ENCODE measurements at places on chromosomes 2 and 18. TPM values are rescaled to one million over a fixed set of nuclear protein-coding genes. Genes with fewer than 3 reads are reported as not detected.

Gene IL1RL1
- total RNA-seq = not detected

Gene RIT2
- 1.3 TPM for total RNA-seq

Gene DUSP2
- total RNA-seq = 13.5 TPM

Gene TDRD15
- total RNA-seq = not detected

Gene PRKAG3
- not detected for total RNA-seq

Gene STPG4
- total RNA-seq = 0.13 TPM

Gene SERPINB11
- total RNA-seq = not detected

Gene SNED1
- 1.8 TPM for total RNA-seq

Gene MARCO
- total RNA-seq = not detected

Gene CAVIN2
- total RNA-seq = not detected

Gene BCL2
- 1.3 TPM for total RNA-seq

Gene UGT1A4
- total RNA-seq = not detected

Gene ITPRIPL1
- total RNA-seq = 16.3 TPM

Gene TRIB2
- total RNA-seq = 36.2 TPM

Gene ABHD1
- total RNA-seq = 0.31 TPM

Gene COL6A3
- total RNA-seq = 0.66 TPM

Gene PIKFYVE
- total RNA-seq = 27.2 TPM

Gene MAP2
- total RNA-seq = 0.87 TPM

Gene CRYGC
- total RNA-seq = not detected

Gene CXCR2
- 0.83 TPM for total RNA-seq

Gene SRD5A2
- total RNA-seq = not detected

Gene SETBP1
- total RNA-seq = 4.8 TPM

Gene RGPD4
- total RNA-seq = 0.07 TPM

Gene AQP12B
- total RNA-seq = not detected

Gene PAX8
- not detected for total RNA-seq

Gene ALPG
- 1.4 TPM for total RNA-seq

Gene PARD3B
- total RNA-seq = 4.3 TPM

Gene C2orf74
- total RNA-seq = 8.0 TPM

Gene ADAM23
- total RNA-seq = 24.2 TPM

Gene UGT1A6
- not detected for total RNA-seq

Gene LYPD6B
- total RNA-seq = 2.0 TPM

Gene ASB18
- not detected for total RNA-seq

Gene LIMS3
- 0.46 TPM for total RNA-seq

Gene CFAP221
- 0.46 TPM for total RNA-seq

Gene OXER1
- 1.6 TPM for total RNA-seq

Gene CNRIP1
- total RNA-seq = 0.70 TPM
